ENCODE measurements at places on chromosomes 4 and X.

DNA sequence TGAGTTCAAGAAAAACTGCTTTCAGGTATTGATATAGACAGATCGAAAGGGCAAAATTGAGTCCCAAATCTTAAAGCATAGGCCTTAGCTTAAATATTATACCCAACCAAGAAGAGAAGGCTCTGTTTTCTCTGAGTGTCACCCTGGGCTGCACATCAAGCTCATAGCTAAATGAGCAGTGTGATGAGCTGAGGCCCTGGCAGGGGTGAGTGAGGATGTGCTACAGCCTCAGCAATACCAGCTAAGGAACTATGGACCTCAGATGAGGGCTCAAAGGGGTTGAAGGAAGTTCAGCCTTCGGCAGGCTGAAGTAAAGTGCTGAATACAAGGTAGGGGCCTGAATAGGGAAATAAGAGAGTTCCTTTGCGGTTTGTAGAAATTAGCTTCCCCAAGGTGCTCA lies 79.3 kb downstream of the FAM114A1 start:
- no peak for DNase-seq

DNA sequence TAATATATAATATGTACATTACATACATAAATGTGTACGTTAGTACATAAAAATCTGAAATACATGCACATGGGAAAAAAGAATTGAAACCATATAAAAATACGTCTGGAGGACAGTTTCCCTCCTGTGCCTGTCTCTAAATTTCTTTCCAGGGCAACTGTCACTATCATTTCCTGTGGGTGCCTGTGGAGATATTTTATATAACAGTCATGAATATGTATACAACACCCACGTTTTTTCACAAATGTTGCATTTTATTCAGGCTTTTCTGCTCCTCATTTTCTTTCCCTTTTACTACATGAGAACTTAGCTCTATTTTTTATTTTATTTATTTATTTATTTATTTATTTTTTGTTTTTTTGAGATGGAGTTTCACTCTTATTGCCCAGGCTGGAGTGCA lies 24.2 kb upstream of the GRPEL1 start:
- DNase-seq: no peak

DNA sequence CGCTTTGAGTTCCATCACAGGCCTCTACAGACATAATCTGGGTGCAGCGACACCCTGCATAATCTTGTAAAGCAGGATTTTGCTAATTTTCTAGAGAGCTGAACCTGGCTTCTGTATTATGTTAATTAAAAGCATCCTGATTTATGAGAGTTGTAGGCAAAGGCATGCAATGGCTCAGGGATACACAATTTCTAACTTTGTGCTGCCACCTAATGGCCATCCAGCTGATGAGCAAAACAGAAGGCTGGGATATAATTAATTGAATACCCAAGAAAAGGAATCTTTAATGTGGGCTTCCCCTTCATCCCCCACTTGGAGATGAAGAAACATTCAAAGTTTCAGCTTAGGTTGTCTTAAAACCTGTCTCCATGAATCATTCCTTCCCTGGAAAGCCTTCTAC lies 78.1 kb downstream of the BMP15 start:
- no peak for DNase-seq

- no peak for DNase-seq
Measured at GRCh38 chrX:120999413-120999812, 13.9 kb upstream of the CT47A1 start.

DNA sequence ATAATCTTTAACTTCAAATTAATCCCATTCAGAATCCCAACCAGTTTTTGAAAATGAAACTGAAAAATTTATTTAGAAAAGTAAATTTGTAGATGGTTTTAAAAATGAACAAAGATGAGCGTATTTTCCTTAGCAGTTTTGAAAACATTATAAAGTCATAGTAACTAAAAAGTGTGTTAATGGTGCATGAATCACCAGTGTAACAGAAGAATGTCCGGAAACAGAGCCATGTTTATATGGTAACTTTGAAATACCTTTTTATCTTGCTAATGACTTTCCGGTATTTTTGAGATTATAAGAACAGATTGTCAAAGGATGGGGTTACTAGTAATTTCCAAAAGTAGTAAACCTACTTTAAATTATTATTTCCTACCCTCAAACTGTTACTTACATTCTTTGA lies 145.9 kb downstream of the IRS4 start:
- no peak for DNase-seq

- no peak for DNase-seq
Measured at GRCh38 chr4:97370568-97370967, 772.7 kb downstream of the STPG2 start.

DNA sequence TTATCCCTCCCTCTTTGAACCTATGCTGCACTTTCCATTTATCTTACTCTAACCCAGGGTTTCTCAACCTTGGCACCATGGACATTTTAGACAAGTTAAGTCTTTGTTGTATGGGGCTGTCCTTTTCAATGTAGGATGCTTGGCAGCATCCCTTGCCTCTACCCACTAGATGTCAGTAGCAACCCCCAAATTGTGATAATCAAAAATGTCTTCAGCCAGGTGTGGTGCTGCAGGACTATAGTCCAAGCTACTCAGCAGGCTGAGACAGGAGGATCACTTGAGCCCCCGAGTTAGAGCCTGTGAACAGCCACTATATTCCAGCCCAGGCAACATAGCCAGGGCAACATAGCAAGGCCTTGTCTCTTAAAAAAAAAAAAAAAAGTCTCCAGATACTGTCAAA lies 7.0 kb downstream of the LRCH2 start:
- no peak for DNase-seq

- DNase-seq: no peak
Measured at GRCh38 chrX:35380808-35381700, 417.1 kb upstream of the MAGEB16 start.

DNA sequence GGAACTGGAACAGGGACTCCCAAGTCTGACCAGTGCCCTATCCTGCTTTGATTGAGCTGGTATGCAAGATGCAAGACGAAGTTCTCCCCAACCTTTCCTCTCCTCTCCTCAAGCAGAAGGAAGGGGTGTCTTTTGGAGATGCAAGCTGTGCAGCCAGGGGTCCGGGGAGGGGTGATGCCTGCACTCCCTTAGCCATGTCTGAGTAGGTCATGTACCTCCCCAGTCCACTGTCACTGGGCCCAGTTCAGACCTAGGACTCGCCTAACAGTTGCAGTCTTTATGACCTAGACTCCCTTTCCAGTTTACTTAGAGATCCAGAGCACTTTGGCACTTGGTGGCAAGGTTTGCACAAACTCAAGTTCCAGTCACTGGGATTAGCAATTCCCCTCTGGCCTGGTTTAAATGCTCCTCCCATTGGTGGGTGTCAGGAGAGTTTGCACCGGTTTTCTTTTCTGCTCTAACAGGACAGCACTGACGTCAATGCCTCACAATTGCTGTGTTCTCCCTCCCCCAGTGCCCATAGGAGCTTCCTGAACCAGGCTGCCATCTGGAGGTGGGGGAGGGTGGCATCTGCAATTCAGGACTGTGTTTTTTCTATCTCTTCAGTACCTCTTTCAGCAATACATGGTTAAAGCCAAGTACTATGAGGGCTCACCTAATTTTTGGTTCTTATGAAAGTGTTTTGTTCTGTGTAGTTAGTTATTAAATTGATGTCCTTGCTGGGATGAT lies 782.2 kb downstream of the ARAP2 start:
- no peak for DNase-seq

GRCh38 chr4:99301376-99302164 lies 10.8 kb upstream of the ADH1A start:
- no peak for DNase-seq

DNA sequence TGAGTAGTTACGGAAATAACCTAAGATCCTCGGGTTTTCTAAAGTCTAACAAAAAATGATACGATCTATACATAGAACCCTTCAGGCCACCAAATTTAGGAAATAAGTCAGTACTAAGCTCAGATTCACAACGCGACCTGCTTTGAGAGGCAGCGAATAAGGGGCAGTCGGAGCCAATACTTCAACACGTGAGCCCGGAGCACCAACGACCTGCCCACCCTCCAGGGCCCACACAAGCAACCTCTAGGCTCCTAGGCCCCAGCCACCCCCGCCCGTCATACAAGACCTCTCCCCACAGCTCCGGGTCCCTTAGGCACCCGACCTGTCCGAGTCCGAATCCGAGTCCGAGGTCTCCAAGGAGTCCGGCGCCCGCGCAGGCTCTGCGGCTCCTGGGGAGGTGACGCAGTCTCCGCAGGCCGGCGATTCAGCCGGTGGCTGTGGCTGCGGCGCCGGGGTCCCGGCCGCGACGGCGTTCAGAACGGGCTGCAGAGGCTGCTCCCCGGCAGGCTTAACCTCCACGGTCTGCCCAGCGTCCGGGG lies 580 bp downstream of the NAF1 start:
- no peak for DNase-seq

- DNase-seq: no peak
Measured at GRCh38 chrX:43595931-43596330, 60.2 kb upstream of the MAOA start.

DNA sequence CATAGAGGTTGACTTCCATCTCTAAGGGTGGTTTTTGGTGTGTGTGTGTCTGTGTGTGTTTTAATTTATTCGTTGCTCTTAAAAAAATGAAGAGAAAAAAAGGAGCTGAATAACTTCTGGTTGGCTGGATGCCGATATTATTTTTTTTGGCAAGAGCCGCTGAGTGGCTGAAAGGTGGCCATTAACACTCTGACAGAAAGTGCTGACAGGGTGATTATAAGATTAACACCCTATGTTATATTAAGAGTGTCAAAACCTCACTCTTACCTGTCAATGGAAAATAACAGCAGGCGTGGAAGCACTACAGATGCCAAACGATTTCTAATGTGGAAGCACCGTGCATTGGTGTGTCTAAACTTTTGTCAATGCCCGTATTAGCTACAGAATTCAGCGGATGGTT lies 622.5 kb downstream of the ANKRD50 start:
- DNase-seq: no peak

DNA sequence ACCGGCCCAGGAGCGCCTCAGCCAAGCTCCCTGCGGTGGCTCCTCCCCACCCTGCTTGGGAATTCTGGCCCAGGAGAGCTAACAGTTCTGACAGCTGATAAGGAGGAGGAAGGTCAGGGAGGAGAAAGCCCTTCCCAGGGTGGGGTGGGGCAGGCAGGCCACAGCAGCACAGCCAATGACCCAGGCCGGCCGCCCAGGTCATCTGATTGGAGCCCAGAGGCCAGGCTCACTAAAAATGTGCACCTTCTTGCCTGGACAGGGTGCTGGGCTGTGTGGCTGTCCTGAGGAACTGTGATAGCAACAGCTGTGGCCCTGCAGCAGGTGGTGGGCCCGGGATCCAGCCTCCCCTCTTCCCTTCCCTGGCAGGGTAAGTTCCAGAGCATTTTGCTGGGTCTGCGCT lies 17.2 kb upstream of the SH3TC1 start:
- no peak for DNase-seq

DNA sequence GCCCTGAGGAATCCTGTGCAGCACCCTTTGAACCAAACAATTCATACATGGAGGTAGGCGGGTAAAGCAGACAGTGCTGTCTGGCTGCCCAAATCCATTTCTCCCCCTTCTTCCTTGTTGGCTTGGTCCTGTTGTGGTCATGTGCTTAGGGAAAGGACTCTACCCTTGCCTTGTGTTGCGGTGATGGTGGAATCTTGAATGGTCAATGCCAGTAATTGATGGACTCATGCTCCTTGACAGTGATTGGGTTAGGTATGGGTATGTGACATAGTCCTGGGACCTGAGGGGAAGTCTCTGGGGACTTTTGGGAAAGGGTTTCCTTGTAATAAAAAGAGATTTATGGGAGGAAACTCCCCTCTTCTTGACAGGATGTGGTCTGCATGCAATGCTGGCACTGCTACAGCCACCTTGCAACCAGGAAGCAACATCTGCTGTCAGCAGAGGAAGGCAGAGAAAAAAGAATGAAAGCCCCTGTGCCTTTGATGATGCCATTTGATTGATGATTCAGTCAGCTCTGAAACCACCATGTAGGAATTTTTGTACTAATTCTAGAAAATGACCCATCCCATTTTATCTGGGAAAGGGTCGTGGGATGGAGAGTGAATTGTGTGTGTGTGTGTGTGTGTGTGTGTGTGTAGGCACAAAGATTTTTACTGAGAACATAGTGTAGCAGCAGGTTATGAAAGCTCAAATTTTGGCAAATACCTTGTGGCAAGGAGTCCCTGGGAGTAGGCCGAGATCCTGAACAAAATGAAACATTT lies 30.0 kb upstream of the HUWE1 start:
- no peak for DNase-seq

DNA sequence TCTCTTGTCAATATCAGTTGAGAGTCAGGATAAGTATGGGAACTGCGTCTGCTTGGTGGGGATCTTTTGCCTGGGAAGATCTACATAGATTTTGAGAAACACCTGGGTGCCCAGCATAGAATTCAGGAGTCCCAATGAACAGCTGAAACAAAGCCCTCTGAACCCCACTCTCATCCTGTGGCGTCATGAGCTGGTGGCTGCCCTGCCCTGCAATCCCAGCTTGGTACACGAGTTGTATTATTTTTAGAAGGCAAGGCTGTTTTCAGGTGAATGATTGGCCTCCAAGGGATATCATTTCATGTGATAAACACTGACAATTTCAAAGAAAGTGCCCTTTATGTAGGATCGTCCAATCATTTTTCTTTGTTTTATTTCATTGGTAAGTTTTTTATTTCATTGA lies 60.8 kb downstream of the HCCS start:
- no peak for DNase-seq

DNA sequence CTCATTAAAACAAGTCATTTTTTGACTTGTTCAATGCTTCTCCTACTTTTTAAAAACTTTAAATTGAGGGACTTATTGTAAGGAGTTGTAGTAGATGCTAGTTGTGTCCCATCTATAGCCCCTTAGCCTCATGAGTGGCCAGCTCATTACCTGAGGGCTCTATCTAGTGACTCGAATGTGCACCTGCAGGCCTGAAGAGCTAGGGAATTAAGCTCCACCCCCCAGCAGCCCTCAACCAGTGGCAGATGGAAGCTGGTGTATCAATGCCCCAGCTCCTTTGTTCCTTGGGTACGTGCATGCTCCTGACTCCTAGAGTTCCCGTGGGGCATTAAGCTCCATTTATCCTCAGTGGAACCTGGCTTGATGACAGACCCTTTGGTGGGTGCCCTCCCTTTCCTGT lies 146.7 kb upstream of the FAM9B start:
- DNase-seq: no peak

DNA sequence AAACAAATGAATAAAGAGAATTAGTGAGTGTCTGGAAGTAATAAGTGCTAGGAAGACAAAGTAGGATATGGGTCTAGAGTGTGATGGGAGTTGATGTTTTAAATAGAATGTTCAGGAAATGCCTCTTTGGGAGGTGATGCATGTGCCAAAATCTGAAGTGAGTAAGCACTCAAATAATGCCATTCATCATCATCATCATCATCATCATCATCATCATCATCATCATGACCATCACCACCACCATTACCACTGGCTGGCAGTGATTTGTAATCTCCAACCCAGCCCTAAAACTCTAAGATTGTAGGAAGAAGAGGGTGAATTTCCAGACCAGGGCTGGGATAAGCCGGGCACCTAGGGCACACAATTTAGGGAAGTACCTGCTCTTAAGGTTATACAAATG lies 9.7 kb upstream of the SOX3 start:
- no peak for DNase-seq

- no peak for DNase-seq
Measured at GRCh38 chrX:155065035-155065734, 5.8 kb downstream of the CMC4 start.

DNA sequence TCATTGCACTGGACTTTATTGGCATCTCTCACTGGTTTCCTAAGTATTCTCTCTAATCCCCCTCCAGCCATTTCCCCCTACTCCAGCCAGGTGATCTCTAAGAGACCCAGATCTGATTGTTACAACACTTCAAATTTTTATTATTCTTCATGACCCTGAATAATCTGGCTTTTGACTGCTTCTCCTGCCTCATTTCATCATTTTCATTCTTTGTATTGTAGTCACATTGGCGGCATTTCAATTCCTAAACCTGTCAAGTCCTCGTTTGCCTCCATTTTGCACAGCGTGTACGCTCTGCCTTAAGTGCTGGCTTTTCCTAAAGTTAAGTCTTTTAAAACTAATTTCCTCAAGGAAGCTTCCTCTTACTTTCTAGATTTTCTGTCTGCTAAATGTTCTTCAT lies 31.6 kb downstream of the UBE2K start:
- no peak for DNase-seq
